ENCODE measurements at places on chromosomes 5 and 9.

DNA sequence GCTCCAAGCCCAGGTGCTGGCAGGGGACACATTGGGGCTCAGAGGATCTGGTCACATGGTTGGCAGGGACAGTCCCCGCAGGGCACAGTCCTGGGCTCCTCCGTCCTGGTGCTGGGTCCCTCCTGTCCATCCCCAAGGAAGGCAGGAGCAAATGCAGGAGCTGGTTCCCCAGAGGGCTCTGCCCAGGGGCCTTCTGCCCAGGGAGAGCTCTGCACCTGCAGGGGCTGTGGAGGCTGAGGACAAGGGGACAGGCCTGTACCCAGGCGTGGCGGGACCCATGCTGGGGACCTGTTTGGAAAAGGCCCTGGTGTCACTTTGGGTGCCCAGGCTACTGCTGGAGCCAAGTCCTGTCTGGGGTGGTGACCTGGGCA is 7.2 kb downstream of the SPATA31E1 start:
- DNase-seq = no peak

GRCh38 chr9:119905724-119906123 is 536.5 kb upstream of the BRINP1 start:
- peak; percentile 2 for DNase-seq

DNA sequence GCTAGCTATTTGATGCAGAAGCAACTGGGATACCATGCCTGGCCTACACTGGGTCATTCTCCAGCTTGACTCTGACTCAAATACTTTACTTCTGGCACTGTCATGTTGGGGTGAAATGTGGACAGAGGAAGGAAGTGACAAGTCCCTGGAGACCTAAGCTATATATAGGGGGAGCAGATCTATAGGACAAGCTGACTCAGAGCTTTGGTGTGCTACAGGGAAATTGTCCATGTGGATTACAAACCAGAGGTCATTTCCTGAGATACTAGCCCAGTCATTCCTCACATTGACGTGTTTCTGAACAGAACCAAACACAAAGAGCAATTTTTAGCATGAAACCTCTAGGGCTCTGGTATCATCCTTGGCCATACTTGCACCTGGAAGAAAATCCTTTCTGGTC is 531.6 kb upstream of the CLINT1 start:
- no peak for DNase-seq

GRCh38 chr9:132699956-132700355 is 29.7 kb downstream of the GTF3C4 start:
- no peak for DNase-seq

GRCh38 chr9:113619491-113620376 is 156.2 kb downstream of the RGS3 start:
- DNase-seq = no peak

DNA sequence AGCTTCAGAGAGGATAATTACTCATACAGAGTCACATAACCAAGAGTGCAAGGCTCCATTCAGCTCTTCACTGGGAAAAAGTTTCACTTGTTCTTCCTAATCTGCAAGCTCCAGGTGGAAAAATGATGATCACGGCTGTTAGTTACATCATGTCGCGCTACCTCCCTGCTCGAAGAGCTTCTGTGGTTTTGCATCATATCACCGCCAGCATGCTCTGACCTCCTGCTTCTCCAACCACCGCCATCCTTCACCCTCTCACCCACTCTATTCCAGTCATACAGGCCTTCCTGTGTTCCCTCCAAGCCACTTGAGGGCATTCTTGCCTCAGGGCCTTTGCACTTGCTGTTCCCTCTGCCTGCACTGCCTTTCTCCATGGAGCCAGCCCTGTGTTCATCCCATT is 47.1 kb downstream of the COL27A1 start:
- DNase-seq = no peak

DNA sequence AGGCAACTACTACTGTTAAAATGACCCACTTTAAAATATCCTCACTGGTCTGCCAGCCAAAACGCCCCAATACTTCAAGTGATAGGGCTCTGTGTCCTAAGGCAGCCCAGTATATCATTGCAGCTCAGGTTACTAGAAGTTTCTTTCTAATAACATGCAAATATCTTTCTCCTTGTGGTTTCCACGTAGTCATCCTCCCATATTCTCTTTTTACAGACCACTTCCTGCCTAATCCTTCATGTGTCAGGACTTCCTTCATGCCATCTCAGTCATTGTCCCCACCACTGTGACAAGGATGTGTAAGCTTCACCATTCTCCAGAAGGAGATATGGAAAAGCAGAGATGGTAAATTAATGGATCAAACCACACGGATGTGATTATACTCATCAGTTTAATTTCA is 813.7 kb downstream of the MAT2B start:
- no peak for DNase-seq

DNA sequence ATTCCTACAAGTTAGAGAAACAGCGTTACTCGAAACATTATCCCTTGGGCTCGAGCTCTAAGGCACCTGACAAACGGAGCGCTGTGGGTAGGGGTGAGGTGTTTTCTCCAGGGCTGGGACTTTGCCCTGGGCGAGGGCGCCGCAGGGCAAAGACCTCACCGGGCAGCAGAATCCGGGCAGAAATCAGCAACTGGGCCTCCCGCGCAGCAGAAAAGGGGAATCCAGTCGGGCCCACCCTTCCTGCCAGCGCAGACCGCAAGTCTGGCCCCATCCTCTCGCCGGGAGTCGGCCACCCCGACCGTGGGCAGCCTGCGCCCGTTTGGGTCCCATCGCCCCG is 430 bp upstream of the MSH3 start:
- DNase-seq = no peak

GRCh38 chr5:117235786-117236185 is 661.2 kb upstream of the SEMA6A start:
- no peak for DNase-seq

DNA sequence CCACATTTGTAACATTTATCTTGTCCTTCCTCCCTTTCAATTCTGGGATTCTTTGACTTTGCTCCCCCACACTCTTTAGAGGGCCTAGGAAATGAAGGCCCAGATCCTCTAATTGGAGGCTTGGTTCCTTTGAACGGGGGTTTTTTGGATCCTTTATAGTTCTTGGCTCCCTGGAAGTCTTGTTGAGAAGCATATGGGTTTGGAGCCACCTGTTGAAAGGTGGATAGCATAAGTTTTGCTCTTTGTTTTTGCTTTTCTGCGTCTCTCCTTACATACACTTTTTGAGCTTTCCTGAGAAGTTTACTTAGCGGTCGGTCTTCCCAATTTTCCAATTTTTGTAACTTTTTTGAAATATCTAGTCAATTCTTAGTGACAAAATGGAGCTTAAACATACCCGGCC is 17.8 kb downstream of the IFT74 start:
- no peak for DNase-seq

GRCh38 chr5:129807162-129807814 is 59.4 kb downstream of the MINAR2 start:
- DNase-seq = no peak

DNA sequence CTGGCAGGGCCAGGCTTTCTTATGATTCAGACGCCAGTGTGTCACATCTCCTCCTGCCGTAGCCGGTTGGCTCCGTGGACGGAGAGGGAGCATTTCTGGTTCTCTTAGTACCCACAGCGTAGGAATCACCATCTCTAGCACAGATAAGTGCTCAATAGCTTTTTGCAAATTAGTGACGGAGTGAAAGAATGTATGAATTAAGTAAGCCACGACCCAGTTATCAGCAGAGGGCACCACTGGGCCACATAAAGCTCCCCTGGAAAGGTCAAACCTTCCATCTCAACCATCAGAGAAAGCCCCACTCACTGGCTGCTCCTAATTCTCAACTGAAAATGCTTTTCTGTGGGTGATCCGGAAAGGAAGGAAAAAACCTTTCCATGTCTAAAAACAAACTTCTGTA is 317.0 kb upstream of the ADCY2 start:
- no peak for DNase-seq

GRCh38 chr9:88033359-88033702 is 59.0 kb upstream of the CDK20 start:
- DNase-seq = no peak

GRCh38 chr5:135154961-135155360 is 120.9 kb upstream of the PITX1 start:
- DNase-seq = no peak

GRCh38 chr5:140042643-140043507 is at the start of gene NRG2:
Gene NRG2, minus strand, starts transcription at chr5:140043299.
- DNase-seq = no peak

DNA sequence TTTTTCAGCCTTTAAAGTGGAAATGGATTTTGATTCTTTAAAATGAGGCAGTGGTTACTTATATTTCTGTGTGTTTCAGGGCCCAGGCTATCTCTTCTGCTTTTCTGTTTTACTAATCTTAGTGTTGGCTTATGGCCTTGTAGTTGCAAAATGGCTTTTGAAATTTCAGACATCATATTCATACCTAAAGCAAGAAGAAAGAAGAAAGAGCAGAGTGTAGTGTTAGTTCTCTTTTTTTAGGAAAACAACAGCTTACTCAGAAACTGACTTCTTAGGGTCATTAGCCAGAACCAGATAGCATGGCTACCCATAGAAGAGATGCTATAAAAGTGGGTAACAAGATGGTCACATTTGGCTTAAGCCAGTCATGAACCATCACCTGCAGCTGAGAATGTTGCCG is 20.9 kb downstream of the ZBED3 start:
- DNase-seq = no peak

DNA sequence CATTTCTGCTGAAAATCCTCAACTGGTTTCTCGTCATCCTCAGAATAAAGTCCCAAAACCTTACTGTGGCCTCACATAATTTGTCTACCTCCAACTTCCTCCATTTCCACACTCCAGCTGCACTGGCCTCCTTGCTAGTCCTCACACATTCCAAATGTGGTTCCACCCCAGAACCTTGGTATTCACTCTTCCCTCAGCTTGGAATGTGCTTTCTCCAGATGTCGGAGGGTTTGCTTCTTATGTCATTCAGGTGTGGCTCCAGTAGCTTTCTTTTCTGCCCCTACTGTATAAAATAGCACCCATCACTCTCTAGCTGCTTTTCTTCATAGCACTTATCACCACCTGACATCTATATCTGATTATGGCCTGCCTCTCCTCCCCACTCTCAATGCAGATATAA is 102.5 kb upstream of the IFNK start:
- DNase-seq = no peak

- no peak for DNase-seq
Observed at GRCh38 chr5:34717426-34718327, 61.5 kb downstream of the RAI14 start.

- DNase-seq = no peak
Observed at GRCh38 chr9:111038331-111039230, at the start of gene LPAR1. Gene LPAR1, minus strand, starts transcription at chr9:111038470. Its CDS starts 66,353 bp downstream, at chr9:110972117.

DNA sequence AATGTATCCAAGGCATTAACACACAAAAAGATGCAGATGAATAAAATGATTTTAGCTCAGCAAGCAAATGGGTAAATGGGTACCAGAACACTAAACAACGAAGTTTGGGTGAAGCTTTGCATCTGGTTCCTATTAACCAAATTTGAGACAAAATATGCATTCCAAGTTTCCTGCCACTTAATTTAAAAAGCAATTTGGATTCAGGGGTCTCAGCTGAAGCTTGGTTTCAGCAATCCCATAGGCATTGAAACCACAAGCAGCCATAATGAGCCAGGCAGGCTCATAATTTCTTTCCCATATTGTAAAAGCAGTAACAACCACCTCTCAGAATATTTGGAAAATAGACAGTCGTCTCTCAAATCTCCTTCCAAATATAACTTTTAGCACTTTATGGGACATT is 138.9 kb downstream of the NXNL2 start:
- DNase-seq = no peak

DNA sequence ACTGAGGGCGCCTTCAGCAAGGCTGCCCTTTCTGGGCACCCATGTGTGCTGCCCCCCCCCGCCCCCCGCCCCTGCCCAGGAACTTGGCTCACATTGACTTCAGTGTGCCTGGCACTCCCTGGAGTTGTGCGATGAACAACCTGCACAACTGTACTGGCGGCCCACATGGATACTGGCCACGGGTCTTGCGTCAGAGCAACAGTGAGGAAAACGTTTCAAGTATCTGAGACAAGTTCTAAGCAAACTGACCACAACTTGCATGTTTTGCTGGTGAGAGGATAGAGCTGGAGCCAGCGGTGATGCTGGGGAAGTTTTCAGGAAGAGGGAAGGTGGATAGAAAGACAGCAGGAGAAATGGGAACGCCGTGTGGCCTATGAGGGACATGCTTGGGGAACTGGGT is 45.4 kb downstream of the HABP4 start:
- DNase-seq = no peak

GRCh38 chr9:82410306-82410705 is 421.7 kb downstream of the SPATA31D1 start:
- no peak for DNase-seq

GRCh38 chr5:39187831-39188731 is 31.3 kb downstream of the FYB1 start:
- no peak for DNase-seq

GRCh38 chr5:131757830-131758519 is 38.8 kb downstream of the FNIP1 start:
- DNase-seq = no peak

DNA sequence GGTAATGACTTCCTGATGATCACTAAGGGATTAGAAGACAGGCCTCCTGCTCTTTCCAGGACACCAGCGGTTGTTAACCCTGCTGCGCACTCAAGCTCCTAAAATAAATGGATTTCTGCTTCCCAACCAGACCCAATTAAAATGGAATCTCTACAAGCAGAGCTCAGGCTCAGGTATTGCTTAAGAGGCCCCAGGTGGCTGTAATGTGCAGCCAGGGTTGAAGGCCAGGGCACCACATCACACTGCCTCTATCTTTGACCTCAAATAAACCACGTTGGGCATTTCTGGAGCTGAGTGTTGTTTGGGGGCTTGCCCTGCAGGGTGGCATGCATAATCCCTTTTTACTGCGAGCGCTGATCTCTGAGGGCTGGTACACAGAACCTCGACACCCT is 108.0 kb downstream of the FBXO38 start:
- no peak for DNase-seq

DNA sequence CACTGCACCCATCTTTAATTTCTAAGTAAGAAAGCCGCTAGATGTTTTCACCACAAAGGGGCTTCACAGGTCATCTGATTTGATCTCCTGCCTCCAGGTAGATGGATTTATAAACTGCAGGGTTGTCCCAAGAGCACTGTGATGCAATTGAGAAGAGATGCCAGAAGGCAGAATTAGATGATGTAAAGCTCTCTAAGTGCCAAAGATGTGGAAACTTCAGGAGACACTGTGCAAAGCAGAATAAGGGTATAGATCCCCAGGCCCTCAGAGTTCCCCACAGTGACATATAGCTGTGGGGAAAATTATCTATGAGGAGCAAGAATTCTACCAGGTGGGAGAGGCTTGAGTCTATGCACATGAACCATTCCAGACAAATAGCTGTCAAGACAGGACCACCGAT is 90.5 kb downstream of the FSTL4 start:
- DNase-seq = no peak

GRCh38 chr5:20611620-20612019 is 623.6 kb upstream of the CDH18 start:
- DNase-seq = no peak

DNA sequence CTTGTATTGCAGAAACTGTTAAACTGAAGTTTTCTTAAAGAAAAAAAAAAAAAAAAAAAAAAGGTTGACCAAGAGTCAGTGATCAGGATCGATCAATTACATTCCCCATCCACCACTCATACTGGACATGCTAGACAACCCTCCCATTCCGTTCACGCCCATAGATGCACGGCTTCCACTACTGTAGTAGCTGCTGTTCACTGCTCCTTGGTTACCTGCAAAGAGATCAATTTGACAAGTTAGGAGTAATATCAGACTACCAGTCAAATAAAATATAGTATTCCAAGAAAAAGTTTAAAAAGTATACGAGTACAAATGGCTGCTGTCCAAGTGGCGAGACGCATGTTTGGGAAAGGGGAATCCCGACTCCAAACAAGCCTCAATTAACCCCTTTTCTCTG is 8.7 kb downstream of the HNRNPH1 start:
- DNase-seq = no peak

GRCh38 chr9:124183772-124184171 is 74.0 kb upstream of the NEK6 start:
- no peak for DNase-seq
